ENCODE measurements at places on chromosomes 3 and 15.

DNA sequence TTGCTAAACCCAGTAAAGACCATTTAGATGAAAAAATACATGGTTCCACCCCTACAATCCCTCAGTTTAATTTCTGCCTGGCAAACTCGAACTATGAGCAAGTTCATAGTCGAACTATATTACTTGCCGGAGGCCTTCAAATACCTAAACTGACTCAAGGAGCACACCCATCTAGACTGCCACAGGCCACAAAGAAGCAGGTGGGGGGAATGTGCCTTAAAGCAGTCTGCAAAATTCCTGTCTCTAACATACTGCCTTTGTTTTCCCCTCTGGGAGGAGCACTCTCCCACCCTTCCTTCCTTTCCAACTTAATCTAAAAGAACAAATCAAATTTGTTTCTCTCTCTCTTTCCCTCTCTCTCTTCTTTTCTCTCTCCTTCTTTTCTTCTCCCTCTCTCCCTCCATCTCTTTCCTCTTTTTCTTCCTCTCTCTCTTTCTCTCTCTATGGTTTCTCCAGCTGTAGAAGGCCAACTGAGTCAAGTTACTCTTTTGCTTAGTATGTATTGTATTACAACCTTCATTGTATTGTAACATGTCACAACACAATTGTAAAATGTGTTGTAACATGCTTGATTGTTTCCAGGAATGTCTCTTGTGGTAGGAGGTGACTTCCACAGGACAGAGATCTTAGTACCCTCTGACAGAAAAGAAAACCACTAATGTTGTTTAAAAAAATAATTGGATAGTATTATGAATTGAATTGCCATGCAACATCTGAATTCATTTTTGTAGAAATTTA is 496.3 kb downstream of the ROBO2 start:
- no peak for DNase-seq

GRCh38 chr3:124582196-124582595 is 148.1 kb upstream of the UMPS start:
- no peak for DNase-seq

GRCh38 chr3:13214847-13215472 is 141.7 kb upstream of the IQSEC1 start:
- no peak for DNase-seq

DNA sequence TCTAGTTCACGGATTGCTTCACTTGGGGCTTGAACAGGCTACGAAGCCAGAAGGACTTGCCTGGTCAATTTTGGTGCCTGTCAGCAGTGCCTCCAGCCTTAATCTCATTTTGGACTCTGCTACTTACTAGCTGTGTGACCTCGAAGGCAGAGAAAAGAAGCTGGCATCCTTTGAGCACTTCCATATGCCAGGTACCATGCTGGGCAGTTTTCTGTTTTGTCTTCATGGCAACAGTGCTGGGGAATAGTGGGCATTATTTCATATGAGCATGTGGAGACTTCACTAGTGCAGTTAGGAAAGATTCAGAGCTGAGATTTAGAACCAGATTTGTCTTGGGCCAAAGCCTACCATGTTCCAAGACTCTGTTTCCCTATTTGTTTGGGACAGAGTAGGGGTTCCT is 92.2 kb downstream of the LRTM1 start:
- DNase-seq: no peak

GRCh38 chr3:105829229-105829628 is 39.6 kb downstream of the CBLB start:
- DNase-seq: no peak

GRCh38 chr3:43919029-43919428 is 228.3 kb downstream of the ABHD5 start:
- DNase-seq: no peak

DNA sequence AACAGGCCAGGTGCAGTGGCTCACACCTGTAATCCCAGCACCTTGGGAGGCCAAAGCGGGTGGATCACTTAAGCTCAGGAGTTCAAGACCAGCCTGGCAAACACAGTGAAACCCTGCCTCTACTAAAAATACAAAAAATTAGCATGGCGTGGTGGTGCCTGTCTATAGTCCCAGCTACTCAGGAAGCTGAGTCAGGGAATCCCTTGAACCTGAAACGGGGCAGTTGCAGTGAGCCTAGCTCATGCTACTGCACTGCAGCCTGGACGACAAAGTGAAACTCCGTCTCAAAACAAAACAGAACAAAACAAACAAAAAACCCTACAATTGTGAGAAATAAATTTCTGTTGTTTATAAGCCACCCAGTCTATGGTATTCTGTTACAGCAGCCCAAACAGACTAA is 94.7 kb downstream of the PIK3CB start:
- no peak for DNase-seq

DNA sequence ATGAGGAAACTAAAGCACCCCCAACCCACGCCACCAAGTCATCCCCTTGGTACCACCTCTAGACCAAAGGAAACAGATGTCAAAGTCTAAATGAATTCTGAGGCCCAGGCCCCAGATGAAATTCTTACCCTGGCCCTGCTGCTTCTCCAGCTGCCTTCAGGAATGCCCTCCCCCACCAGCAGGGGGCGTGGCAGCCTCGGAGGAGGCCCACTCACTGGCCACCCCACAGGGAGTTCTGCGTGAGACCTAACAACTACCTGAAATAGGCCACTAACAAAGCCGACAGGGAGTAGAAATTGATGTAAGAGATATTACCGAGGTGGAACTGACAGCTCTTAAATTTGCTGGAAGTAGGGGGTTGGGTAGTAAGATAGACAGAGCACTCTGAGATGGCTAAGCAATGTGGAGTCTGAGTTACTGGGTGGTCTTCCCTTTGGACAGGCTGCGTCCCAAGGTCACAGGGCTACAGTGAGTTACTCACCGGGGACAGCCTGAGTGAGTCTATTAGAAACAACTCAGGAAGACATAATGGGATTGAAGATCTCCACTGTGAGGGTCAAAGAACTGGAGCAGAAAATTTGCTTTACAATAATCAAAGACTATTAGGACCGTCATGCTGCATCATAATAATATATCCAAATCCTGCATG is 240.7 kb downstream of the SHOX2 start:
- no peak for DNase-seq

DNA sequence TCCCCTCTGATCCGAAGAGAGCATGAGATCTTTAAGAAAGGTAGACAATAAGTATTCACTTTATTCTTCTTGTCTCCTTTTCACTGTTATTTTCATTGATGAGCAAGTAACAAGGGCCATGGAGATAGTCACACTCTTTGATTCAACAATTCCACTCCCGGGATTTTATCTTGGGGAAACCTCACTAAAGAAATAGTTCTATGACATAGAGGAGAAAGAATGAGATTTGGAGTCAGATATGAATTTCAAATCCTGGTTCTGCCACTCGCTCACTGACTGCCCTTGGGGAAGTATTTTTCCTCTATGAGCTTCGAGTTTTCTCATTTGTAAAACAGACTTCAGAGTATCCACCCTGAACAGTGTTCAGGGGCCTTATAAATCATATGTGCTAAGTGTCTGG is 514.6 kb downstream of the NLGN1 start:
- DNase-seq: no peak

- no peak for DNase-seq
Observed at GRCh38 chr3:133387341-133387740, 12.5 kb upstream of the BFSP2 start.

DNA sequence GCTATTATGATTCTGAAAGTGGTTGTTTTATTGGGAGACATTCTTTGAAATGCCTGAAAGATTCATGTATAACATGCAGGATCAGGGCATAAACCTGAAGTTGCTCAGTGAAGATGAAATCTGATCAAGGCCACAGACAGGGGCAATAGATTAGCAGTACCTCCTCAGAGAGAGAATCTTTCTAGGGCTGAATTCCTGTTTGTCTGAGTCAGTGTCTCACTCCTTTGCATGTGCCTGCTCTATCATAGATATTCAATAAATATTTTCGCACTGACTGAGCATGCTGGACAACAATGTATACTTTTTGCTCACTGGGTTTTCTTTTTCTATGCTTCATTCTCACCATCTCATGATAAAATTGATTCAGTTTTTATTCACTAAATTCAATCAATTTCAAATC is 49.8 kb upstream of the PFN2 start:
- DNase-seq: no peak

DNA sequence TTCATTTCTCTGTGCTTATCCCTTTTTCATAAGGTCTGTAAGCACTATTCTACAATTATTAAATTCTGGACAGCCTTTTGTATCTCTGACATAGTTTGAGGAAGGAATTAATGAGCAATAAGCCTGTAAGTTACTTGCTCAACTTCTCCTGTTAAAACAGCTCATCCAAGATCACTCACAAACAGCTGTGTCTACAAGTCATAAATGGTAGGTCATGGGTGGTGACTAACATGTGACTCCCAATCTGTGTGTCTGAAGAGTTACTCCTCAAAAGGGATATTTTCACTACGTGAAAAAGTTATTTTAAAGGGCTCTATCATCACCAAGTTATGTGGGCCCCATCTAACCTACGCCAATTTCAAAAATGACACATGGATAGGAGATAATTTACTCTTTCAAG is 145.2 kb upstream of the CBLB start:
- no peak for DNase-seq

DNA sequence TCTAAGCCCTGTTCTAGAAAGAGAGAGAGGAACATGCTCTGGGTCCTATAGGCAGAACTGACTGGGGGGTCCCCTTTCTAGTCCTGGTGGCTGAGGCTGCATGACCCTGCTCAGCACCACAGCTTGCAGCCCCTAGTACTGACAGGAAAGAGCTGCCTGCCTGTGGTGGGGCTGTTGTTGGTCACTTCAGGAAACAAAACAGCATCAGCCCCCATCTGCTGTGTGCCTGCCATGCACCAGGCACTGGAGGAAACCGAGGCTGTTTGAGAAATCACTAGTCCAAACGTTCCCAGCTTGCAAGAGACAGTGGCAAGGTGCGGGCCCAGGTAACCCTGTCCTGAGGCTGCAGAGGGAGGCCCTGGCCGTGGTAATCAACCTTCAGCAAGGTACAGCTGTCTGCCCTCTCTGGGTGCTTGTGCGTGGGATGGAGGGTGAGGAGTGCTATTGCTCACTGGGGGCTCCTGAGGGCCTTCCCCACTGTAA is 90.6 kb downstream of the IQSEC1 start:
- DNase-seq: no peak

DNA sequence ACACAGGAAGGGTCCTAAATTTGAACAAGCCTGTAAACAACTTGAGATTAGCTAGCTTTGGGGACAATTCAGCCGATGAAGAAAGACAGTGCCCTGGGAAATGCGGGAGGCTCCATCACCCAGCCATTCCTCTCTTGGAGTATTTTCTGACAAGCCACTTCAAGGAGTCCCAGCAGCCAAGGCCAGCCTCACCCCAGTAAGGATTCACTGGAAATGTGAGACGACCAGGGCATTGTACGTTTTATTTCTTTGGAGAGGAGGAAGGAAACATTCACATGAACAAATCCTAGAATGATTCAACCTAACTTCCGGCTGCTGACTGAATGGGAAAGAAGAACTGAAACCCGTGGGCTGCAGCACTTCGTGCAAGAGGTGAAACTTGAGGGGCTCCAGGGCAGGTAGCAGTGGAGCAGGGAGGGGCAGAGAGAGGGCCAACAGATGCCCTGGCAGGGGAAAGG is 116.4 kb upstream of the ARHGEF3 start:
- peak; percentile 45 for DNase-seq

DNA sequence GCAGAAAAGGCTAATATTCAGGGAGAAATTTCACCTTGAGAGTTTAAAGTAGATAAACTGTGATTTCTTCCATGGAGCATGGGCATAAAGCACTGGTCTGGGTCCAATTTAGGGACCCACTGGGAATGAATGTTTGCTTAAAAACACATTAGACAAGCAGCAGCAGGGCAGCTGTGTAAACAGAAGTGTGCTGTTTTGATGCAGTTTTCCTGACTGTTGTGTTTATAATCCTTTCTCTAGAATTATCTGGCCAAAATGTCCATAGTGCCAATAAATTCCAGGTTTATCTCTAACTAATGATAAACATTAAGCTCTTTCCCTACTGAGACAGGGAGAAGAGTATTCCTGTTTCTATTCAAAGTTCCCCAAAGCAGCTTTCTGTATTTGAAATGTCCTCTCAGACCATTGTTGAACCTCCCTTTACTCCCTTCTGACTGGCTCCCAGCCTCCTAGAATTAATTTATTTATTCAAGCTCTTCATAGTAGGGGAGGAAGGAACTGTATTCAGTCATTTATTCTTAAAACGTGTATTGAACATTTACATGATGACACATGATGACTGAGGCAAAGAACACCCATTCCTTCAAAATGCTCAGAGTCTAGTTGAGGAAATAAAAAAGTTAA is 7.0 kb upstream of the TM4SF18 start:
- no peak for DNase-seq

- no peak for DNase-seq
Observed at GRCh38 chr3:197019021-197019420, 10.6 kb downstream of the MELTF start.

DNA sequence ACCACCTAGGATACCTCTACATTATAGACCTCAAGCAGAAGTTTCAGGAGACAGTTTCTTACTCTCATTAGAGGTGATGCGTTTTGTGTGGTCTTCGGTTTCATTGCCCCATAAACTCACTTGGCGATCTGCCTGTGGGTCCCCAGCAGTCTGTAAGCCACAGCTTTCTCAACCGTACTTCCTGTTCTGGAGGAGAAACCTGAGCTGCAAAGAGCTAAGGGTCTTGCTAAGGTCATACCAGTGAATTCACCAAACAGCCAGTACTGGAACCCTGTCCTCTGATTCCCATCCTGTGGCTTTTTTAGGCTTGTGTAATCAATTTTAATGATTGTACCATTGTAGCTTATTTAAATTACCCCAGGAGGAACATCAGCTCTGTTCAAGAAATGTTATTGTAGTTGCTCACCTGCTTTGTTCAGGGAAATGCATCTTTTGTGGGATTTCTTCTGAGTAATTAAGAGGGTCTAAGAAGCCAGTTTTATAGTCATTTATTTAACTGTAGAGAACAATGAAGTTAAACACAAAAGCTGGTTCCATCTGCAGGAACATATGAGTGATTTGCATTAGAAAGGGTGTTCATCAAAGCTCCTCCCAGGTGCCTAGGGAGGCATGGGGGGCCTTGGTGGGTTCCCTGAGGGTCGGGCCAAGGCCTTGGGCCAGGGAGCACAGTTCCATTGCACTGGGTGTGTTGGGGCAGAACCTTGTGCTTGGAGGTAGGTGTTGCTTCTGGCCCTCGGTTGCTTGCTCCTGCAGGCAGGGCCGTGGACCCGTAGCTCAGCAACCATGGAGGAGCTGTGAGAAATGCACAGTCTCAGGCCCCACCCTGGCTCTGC is 69.6 kb downstream of the APBA2 start:
- DNase-seq: peak; percentile 30

- DNase-seq: no peak
Observed at GRCh38 chr3:140206196-140207040, 271.4 kb downstream of the CLSTN2 start.

- DNase-seq: no peak
Observed at GRCh38 chr3:101970905-101971304, 121.6 kb downstream of the NFKBIZ start.

GRCh38 chr15:98953000-98953787 is 54.4 kb downstream of the PGPEP1L start:
- DNase-seq: peak; percentile 40

- DNase-seq: no peak
Observed at GRCh38 chr15:32099097-32099785, 68.9 kb downstream of the CHRNA7 start.
